ENCODE measurements at places on chromosomes 5 and 9.

GRCh38 chr5:93571114-93571949 is 9.7 kb downstream of the NR2F1-AS1 start:
- no peak for DNase-seq

GRCh38 chr5:123439709-123440108 is 16.5 kb upstream of the CEP120 start:
- DNase-seq = no peak

DNA sequence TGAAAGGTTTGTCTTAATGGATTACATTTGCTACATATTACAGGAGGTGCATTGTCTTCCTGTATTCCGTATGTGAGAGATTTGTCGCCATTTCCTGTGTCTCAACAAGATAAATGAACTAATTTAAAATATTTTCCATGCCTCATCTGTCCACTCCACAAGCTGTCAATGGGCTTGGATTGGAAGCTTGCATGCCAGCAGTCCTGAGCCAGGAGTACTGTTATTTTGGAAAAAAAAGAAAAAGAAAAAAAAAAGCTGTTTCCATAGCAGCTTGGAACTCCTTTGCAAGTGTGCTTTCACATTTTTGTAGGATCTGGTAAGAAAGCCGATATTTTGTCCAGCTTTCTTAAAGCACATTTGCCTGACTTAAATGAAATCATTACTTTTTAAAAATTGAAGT is 330.8 kb downstream of the KDM4C start:
- DNase-seq = no peak

- no peak for DNase-seq
Measured at GRCh38 chr9:97807681-97808080, 45.3 kb upstream of the FOXE1 start.
